ENCODE measurements at places on chromosomes 11 and 22. TPM values are rescaled to one million over a fixed set of nuclear protein-coding genes. Genes with fewer than 3 reads are reported as not detected.

TTC36 gene
- not detected for total RNA-seq

KCNQ1OT1 gene
- total RNA-seq = 0.19 TPM

DTX4 gene
- 0.05 TPM for total RNA-seq

GPHA2 gene
- total RNA-seq = 0.46 TPM

MS4A14 gene
- not detected for total RNA-seq

- no peak overlapping the region for H3K4me3 ChIP-seq
- H3K27me3 ChIP-seq = no peaks in the 10 kb centered on the region
- H3K4me1 ChIP-seq = no peaks in the 10 kb centered on the region
- no peak for DNase-seq
Observed at GRCh38 chr22:26848244-26848920, 191.0 kb downstream of the MIAT start.

DNA sequence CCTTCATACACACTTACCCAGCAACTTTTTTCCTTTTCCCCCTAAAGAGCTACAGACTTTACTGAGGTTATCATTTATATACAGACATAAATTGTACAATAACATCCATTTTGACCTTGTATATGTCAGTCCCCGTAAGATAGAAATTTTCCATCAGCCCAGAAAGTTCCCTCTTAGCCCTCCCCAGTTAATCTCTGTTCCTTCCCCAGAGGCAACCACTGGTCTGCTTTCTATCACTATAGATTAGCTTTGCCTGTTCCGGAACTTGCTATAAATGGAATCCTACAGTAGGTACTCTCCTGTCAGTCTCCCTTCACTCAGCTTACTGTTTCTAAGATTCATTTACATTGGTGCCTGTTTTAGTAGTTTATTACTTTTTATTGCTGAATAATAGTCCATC is 54.9 kb downstream of the TSPAN18 start:
- peaks cover 2% of the 10 kb centered on the region for H3K4me1 ChIP-seq
- DNase-seq = no peak
- H3K27me3 ChIP-seq = no peaks in the 10 kb centered on the region
- H3K4me3 ChIP-seq = no peak overlapping the region
- peaks cover 3% of the 10 kb centered on the region for H3K36me3 ChIP-seq

DNA sequence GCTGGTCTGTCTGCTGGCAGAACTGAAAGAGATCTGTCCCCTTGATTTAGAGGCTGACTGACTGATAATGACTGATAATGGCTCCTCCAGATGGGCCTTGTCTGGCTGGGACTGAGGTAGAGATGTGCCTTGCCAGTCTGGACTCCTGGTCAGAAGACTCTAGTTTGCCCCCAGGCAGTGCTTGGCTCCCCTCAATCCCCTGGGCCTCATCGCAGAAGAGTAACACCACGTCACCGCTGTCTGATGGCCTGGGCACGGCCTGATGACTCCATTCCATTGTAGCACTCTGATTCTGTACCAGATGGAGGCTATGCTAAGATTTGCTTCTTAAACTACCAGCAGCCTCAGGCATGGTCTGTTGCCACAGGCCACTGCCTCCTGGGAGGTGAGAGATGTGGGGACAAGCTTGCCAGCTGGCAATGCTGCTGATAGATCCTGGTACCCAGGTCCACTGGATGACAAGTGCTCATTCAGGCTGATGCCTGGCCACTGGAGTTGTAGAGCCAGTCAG is 19.1 kb downstream of the CYB5R2 start:
- H3K4me1 ChIP-seq = no peaks in the 10 kb centered on the region
- peaks cover 12% of the 10 kb centered on the region for H3K36me3 ChIP-seq
- no peak for DNase-seq

DNA sequence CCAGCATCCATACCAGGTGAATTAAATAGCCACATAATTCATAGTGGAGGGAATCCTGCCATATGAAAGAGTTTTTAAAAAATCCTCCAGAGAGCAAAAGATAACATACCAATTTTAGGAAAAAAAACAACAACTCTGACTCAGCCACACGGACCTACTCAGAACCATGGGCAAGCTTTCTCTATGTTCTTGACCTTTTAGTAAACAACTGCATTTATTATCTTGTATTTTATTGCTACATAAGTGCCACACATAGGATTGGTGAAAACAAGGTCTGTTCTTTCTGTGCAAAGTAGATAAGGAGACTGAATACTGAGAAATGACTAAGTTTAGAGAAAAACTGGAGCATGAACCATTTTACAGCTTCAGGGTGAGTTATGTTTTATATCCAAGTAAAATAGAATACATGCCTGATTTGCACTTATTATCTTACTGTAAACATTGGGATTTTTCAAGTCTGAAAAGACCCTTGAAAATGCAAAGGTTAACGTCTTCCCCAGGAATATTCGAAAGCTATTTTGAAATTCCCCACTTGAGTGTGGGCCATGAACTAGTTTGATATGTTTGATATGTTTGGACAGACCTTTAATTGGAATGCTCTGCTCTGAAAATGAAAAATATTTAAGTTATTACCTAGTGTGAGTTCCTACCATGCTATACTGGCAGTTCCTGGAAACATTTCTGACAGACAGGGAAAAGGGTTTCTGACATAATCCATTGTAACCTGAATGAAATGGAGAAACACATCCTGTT is 89.5 kb upstream of the DDI1 start:
- no peak overlapping the region for H3K4me3 ChIP-seq
- no peaks in the 10 kb centered on the region for H3K36me3 ChIP-seq
- no peaks in the 10 kb centered on the region for H3K4me1 ChIP-seq
- no peak overlapping the region for H3K27ac ChIP-seq

GRCh38 chr11:1817511-1817910 is 17.3 kb upstream of the SYT8 start:
- no peak overlapping the region for H3K4me3 ChIP-seq
- no peaks in the 10 kb centered on the region for H3K4me1 ChIP-seq
- peaks cover 6% of the 10 kb centered on the region for H3K27me3 ChIP-seq
- H3K27ac ChIP-seq = no peak overlapping the region
- no peaks in the 10 kb centered on the region for H3K36me3 ChIP-seq
- DNase-seq = no peak

DNA sequence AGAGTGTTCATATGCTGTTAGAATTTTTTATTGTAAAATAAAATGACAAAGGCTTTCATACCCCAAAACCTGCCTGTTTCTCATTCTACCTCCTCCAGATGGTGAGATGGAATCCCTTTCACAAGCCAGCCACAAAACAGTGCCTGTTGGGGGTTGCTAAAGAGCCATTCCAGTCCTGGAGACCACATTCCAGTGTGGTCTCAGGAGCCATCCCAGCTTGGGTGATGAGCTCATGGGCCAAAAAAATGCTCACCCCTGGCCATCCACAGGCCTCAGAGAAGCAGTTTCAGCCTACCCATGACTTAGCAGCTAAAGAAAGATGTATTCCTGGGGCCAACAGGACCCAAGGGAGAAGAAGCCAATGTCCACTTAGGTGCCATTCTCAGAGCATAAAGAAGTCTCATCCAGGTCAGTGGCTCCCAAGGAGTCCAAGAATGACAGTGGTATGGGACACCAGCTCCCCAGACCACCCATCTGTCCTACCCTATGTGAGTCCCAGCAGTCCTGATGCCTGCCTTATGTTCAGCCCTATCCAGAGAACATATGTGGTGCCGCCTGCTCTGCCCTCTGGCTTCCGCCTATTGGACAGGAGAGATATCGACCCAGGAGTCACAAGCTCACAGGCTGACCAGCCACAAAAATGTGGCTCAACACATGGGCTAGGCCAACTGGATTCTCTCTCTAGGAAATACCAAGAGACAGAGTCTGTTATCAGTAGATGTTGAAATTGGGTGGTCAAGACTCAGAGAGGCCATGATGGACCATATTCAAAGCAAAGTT is 26.4 kb downstream of the C11orf91 start:
- peaks cover 13% of the 10 kb centered on the region for H3K27me3 ChIP-seq
- H3K4me3 ChIP-seq = no peak overlapping the region
- no peak overlapping the region for H3K27ac ChIP-seq
- no peaks in the 10 kb centered on the region for H3K36me3 ChIP-seq
- peaks cover 9% of the 10 kb centered on the region for H3K4me1 ChIP-seq

DNA sequence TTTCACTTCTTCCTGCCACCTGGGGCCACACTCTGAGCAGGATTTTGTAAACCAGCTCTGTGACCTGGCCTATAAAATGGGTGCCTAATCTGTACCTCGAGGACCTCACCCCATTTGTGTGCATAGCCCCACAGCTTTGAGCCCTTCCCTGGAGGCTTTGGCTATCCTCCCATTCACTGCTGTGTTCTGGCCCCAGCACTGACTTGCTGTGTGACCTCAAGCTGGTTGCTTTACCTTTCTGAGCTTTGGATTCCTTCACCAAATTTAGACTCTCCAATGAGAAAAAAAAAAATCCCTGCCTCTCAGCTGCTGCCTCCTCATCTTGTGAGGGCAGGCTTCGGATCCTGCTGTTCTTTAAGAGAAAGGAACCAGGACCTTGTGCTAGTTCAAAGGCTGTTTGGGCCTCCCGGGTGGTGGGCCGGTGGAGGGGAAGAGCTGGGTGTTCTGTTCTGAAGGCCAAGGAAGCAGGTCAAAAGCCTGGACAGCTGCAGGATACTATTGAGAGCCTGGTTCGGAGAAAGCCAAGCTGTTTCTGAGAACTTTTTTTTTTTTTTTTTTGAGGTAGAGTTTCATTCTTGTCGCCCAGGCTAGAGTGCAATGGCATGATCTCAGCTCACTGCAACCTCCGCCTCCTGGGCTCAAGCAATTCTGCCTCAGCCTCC is 1.1 kb upstream of the PYGM start:
- no peaks in the 10 kb centered on the region for H3K27me3 ChIP-seq
- peaks cover 35% of the 10 kb centered on the region for H3K36me3 ChIP-seq
- peak overlapping the region; percentile 84 for H3K27ac ChIP-seq
- no peak overlapping the region for H3K4me3 ChIP-seq
- peaks cover 47% of the 10 kb centered on the region for H3K4me1 ChIP-seq

DNA sequence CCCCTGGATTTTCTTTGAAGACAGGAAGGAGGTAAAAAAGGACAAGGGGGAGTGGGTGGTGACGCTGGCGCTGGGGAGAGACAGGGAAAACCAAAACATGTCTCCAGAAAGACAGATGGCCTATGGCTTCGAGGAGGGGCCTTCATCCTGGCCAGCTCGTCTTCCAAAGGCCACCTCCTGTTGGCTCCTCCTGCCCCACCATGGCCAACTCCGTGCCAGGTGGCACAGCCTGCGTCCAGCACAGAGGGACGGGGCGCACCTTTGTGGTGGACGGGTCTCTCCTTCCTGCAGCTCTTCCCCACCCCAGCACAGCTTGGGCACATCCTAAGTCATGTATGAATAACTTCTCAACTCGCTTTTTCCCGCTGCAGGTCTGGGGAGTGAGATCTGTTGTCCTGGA is 22.7 kb downstream of the IGSF9B start:
- no peaks in the 10 kb centered on the region for H3K27me3 ChIP-seq
- peaks cover 36% of the 10 kb centered on the region for H3K36me3 ChIP-seq
- no peak overlapping the region for H3K4me3 ChIP-seq
- DNase-seq = no peak
- no peak overlapping the region for H3K27ac ChIP-seq

DNA sequence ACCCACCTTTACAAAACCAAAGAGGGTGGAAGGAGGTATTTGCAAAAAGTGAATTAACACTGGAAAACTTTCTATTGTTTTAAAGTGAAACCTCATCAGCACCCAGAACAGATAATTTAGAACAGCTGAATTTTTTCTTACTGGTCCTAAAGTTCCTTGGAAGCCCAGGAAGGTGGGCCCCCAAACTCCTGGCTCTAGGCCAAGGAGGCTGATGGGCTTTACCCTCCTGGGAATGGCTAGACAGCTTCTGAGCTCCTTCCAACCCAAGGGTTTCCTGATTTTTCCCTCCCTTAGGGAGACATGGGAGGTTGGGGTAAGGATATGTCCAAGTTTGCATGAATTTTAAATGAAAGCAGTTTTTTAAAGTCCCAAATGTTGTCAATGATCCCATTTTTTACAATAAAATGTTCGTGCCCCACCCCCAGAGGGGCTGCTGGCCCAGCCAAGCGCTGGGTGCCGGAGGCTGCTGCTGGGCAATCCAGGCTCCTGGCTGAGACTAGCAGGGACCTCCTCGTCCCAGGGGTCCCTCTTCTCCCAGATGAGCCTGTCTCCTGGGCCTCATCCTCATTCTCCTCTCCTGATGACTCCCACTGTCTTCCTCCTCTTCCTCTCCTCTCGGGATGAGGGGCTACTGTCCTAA is 28.4 kb downstream of the RELT start:
- no peak overlapping the region for H3K4me3 ChIP-seq
- H3K36me3 ChIP-seq = peaks cover 6% of the 10 kb centered on the region
- no peak overlapping the region for H3K27ac ChIP-seq
- H3K27me3 ChIP-seq = no peaks in the 10 kb centered on the region
- no peak for DNase-seq

- no peaks in the 10 kb centered on the region for H3K27me3 ChIP-seq
- H3K4me3 ChIP-seq = no peak overlapping the region
- H3K27ac ChIP-seq = no peak overlapping the region
- DNase-seq = no peak
- peaks cover 31% of the 10 kb centered on the region for H3K4me1 ChIP-seq
- peaks cover 5% of the 10 kb centered on the region for H3K36me3 ChIP-seq
Observed at GRCh38 chr22:21940521-21940920, 12.1 kb downstream of the PPM1F start.

DNA sequence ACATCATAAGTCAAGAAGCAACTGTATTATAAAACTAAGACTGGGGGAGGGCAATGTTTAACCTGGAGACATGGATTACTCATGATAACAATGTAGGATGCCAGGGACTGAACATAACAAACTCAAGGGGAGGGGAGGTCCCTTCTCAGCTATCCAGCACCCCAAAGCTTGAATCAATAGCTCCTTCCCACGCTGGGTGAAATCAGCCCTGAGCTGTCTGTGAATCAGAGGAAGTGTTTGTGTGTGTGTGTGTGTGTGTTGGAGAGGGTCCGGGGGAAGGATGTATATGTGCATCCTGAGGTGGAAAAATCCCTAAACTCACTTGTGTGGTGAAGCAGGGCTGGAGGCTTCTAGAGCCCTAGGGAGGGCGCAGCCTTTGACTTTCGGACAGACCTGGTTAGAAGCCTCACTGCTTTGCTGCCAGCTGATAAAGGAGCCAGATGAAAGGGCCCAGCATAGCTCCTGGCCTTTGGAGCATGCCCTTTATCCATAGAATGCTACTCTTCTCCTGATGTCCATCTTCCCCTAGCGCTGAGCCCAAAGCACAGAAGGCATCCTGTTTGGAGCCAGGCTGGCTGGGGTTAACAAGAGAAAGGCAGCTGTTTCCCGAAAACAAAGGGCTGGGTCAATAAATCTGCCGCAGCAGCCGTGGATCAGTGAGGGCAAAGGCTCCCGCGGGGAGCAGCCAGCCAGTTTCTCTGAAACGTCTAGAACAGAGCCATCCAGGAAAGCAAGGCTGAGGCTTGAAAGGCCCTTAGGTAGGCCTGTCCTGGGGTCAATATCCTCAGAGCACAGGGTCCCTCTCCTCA is 35.8 kb downstream of the TNKS1BP1 start:
- no peaks in the 10 kb centered on the region for H3K4me1 ChIP-seq
- no peak overlapping the region for H3K4me3 ChIP-seq
- no peaks in the 10 kb centered on the region for H3K36me3 ChIP-seq
- DNase-seq = peak; percentile 17

- no peak overlapping the region for H3K27ac ChIP-seq
- no peaks in the 10 kb centered on the region for H3K27me3 ChIP-seq
- no peaks in the 10 kb centered on the region for H3K4me1 ChIP-seq
- no peak overlapping the region for H3K4me3 ChIP-seq
Observed at GRCh38 chr11:114262681-114263512, 33.3 kb upstream of the NNMT start.
